ENCODE measurements at places on chromosomes 2 and 18.

GRCh38 chr2:68463287-68463877 is 3.7 kb downstream of the FBXO48 start:
- DNase-seq = peak; percentile 11

- DNase-seq = no peak
Measured at GRCh38 chr2:176283291-176284068, 14.2 kb downstream of the MTX2 start.

DNA sequence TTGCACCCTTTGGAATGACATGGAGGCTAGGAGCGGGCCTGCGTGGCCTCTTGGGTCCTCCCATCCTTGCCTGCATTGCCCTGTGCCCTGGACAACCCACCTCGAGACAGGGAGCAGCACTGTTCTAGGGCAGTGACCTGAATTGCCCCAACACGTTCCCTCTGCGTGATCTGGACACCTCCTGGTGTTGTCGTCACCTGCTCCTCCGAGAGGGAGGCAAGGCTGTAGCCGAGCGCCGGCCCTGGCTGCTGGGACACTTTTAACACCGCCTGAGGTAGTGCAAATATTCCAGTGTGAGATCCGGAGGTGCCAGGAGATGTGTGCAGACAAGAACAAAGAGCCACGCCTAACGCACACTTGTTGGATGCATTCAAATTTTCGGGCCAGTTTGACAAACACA is 131.5 kb downstream of the SMAD7 start:
- no peak for DNase-seq

GRCh38 chr2:8541636-8542035 is 140.2 kb upstream of the ID2 start:
- DNase-seq = no peak

GRCh38 chr18:38932752-38933151 is 1367.2 kb upstream of the CELF4 start:
- no peak for DNase-seq

DNA sequence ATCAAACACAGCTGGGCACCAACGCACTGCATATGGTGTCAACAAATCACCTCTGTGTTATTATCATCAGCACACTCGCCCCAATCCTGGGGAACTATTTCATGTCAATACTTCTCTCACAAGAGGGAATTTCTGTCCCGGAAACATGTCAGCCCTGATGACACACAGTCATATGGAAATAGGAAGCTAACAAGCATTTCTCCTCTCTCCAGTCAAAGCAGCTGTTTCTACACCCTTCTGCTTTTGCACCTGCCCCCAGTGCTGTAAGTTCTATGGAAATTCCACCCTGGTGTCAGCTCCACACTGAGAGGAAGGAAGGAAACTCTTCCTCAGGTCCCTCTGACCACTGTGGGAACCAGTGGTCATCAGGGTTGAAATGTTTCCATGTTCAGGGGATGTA is 447.6 kb upstream of the ID2 start:
- no peak for DNase-seq

DNA sequence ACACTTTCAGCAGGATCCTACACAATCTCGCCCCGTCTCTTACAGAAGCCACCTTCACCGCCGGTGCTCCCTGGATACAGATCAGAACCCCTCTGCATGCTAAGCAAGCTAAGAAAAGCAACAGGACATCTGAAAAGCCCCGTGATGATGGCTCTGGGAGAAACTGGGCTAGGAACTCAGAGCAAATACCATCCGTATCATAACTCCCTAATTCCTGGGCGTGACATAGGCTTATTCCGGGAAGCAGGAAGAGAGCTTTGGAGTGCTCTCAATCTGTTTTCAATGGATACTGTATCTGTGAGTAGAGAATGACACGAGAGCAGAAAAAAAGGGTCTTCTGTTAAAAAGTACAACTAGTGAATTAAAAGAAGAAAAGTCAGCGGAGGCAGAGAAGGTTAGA is 121.6 kb downstream of the SPP2 start:
- no peak for DNase-seq

DNA sequence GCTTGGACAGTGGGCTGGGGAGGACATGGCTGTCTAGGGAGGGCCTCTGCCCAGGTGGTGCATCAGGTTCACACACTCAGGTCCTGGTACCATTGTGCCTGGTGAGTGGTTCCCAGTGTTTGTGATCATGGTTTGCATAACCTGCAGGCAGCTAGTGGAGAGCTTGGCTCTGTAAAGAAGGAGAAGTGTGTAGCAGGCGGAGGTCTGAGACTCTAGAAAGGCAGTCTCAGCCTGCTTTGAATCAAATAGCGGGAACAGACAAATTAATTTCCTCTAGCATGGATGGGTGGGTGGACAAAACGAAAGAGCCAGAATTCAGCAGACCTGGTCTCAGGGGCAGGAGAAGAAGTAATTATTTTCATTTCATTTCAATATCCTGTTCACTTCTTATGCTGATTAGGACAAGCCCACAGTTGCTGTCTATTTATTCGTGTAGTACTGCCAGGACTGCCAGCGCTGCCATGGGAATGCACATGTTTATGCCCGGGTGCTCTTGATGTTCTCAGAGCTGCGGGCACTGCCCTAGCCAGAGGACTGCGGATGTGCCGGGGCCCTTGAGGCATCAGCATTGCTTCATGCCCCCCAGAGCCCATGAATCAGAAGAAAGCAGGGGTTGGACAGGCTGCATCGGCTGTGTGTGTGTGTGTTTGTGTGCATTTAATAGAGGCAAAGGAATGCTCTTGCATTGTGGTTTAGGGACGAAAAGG is 45.4 kb upstream of the DLX2 start:
- no peak for DNase-seq

DNA sequence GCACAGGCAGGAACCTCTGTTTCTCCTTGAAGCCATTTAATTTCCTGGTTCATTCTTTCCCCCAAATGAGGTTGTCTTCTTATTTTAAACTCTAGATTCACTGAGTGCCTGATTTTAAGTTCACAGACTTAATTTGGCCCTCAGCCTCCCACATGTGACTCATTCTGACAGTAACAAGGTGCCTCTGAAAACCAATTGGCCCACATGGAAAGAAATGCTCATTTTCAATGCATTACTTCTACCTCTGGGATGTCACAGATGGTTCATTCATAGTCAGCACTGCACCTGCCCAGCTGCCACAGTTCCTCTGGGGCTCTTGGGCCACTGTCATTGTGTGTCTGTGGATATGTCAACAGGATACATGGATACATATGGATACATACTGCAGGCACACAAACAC is 140.4 kb upstream of the CAPN13 start:
- no peak for DNase-seq

DNA sequence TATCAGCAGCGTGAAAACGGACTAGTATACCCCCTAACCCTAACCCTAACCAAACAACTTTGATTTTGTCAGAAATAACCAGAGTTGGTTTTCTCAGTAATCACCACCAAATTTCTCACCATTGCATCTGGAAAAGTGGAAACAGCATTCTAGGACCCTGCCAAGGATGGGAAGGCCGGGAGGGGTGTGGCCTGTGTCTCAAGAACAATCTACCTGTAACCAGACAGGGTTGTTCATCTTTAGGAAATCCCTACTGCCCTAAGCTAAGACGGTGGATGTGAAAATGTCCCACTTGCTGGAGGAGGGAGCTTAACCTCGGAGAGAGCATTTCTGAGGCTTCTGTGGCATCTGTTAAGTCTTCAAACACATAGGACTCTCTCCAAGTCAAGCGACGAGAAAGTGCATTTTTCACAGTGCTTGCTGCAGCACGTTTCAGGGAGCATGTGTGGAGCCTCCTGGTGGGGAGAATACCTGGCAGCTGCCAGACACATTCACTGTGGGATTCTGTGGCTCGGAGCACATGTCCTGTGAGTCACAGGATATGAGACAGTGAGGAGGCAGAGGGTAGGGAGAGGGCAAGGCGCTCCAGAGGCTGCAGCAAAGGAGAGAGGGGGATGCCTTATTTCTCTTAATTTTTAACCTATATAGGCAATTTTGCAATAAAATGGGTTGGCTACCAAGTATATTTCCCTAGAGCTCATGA is 207.5 kb downstream of the SPP2 start:
- DNase-seq = no peak

DNA sequence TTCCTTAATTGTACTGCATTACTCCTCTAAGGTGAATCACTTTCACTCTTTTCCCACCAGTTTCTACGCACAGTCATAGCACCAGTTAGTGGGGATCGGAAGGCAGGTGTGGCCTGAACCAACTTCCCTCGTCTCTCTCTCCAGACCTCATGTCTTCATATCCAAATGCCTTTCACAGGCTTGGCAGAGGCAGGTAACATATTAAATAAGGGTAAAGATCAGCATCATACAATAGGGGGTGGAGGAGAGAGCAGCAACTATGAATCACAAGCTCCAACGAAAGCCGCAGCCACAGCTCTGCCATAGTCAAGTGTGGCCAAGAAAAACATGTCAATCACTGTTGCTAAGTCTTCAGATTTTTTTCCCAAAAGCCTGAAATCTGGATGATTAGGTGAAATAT is 40.3 kb downstream of the AP1S3 start:
- no peak for DNase-seq

DNA sequence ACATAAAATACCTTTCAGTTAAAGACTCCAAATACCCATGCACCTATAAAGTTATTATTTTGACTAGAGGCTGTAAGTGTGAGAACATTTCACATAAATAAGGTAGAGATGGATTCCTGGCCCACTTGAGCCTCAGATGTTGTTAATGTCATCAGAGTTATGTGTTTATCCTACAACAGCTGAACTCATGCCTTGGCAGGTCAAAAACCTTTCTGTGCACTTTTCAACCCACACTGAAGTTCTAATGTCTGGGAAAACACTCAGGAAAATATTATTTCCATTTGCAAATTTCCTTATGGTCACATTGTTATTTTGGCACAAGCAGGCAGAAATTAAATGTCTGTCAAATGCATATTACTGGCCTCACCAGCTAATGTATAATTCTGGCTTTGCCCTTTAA is 209.2 kb downstream of the LNPK start:
- no peak for DNase-seq

DNA sequence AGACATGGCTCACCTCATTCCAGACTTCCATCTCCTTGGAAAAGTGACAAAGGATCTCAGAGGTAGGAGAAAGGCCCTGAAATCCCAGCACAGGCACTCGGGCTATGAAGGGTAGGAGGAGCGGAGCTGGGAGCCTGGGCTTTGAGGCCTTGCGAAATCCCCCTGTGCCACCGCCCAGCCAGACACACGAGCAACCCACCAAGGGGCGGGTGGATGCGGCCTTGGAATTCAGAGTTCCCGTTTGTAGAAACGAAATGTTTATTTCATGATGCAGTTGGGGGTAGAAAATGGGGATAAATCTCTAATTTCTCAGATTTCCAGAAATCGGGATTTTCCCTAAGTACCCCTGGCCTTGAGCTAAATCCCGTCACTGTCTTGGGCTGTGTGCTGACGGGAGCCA is 177.1 kb upstream of the HDAC4 start:
- no peak for DNase-seq

GRCh38 chr2:62485761-62486438 is 20.1 kb downstream of the TMEM17 start:
- DNase-seq = no peak

- DNase-seq = no peak
Measured at GRCh38 chr2:131520526-131520925, 7.2 kb upstream of the CCDC74A start.

DNA sequence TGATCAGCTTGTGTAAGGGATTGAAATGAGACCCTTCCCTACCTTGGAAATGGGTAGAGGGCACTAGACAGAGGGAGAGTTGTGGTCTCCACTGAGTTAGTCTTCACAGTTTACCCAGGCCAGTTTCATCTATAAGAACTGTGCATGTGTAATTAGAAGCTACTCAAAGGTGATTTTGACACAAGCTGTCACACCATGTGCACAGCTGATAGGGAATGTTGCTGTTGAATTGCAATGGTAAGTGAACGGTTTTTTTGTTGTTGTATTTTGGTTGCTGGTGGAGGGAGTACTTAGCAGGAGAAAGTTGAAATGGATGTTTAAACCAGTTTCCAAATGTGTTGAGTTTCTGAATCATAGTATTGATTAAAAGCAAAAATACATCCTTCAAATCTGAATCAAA is 168.9 kb downstream of the LCLAT1 start:
- DNase-seq = no peak

DNA sequence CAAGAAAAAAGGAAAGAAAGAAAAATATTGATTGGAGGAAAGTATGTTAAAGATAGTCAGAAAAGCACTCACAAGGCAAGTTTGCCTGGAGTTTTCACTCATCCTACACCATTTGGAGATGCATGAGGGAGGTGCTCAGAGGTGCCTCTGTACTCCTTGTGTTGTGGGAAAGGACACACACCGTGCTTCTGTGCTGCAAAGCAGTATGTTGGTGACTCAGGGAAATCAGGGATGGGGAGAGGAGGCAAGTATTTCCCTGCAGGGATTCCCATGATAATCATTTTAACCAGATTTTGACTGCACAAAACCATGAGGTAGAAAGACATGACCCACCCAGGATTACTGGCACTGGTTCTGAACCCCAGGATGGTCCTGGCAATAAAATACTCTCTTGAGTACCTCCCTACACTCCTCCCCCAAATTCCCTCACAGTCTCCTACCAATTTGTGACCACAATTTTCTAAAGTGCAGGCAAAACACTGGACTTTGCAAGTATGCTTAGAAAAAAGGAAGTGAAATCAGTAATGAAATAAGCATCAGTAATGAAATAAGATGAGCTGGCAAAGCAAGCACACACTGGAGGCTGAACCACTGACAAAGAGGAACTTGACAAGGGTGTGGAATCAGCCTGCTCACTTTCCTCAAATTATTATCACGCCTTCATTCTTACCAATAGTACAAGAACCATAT is 155.5 kb upstream of the ACVR2A start:
- no peak for DNase-seq

GRCh38 chr2:24577481-24577880 is 86.4 kb downstream of the NCOA1 start:
- no peak for DNase-seq

GRCh38 chr2:46461709-46462171 is 17.6 kb upstream of the TMEM247 start:
- DNase-seq = no peak

- DNase-seq = no peak
Measured at GRCh38 chr2:169509298-169509885, at the start of gene KLHL41. KLHL41 (plus strand) TSS chr2:169509702; CDS start chr2:169509779, 77 bp downstream.

- DNase-seq = no peak
Measured at GRCh38 chr2:185891403-185891802, 152.8 kb downstream of the FSIP2 start.

DNA sequence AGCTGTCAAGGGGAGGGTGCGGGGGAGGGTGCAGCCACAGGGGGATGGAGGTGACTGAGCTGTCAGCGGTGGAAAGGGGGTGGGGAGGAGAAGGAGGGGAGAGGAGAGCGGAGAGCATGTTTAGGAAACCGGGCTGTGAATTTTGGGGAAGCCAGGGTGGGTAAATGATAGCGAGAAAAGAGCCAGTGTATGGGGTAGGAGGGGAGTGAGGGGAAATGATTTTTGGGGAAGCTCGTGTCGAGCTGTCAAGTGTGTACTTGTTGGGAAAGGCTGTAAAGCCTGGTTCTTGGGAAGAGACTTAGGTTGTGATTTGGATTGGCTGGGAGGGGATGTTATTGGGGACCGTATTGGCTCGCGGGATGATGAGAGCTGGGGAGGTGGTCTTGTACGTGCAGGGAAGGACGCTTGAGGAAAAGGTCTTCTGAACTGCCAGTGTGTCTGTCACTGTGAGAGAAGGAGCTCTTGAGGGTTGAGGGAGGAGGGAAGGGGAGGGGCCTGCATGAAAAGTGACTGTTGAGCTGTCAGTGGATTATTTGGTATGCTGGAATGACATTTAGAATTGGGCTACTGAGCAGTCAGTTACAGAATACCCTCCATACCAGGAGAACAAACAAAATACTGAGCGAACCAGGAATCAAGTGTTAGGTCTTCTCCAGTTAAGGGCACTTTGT is 1.0 kb downstream of the UBR3 start:
- DNase-seq = peak; percentile 3

GRCh38 chr2:226118471-226119429 is 680.9 kb downstream of the IRS1 start:
- DNase-seq = no peak

Measured in NCI-H187 (cell line).